Hypothalamus (tissue), 51 donors: ENCODE measurements at places on chromosomes 6 and 20.

GRCh38 chr6:97195117-97195516 is 87.9 kb downstream of the MMS22L start:
- no peak for DNase-seq

DNA sequence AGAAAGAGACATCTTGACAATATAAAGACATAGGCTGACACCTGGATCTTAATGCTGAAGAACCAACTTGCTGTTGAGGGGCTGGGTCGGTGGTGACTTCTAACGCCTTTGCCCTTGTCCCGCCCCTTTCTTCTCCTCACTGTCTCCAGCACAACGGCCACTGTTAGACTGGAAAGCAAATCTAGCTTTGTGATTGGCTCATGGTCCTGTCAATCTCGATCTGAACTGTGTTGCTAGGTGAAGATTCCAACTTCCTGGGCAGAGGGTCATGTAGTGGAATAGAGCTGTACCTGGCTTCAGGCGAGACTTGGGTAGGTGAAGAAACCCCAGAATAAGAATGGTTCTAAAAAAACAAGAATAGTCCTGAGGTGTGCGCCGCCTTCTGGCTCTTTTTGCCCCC is at the start of gene PGK2:
Gene PGK2, minus strand, starts transcription at position 110 of the 400 bp plus-strand sequence. Its CDS starts 98 bp downstream, at position 12.
- DNase-seq: no peak

- no peak for DNase-seq
Measured at GRCh38 chr6:32371229-32371628, 474 bp downstream of the TSBP1 start.

GRCh38 chr20:64226686-64227580 is 28.6 kb upstream of the PCMTD2 start:
- DNase-seq: no peak

DNA sequence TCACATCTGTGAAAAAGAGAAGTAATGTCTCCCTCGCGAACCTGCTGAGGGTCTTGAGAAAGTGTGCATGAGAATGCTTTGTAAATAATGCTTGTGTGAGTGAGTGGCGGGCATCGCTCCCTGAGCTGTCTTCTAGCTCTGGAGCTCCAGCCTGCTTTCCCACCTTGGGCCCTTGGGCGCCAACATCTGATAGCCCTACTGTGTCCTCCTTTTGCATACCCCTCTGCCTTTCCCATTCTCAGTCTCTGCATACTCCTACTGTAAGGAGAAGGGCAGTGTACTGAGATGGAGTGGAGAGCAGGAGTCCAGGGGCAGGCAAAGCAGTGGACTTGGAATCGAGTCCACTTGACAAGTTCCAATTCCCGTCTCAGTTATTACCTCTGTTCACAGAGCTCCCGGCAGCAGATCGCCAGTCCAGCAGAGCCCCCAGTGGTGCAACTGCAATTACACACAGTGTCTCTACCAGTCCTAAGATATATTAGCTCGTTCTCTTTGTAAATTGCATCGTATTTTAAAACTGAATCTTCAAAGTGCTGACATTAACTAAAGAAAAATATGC is 847 bp upstream of the NCR2 start:
- no peak for DNase-seq

DNA sequence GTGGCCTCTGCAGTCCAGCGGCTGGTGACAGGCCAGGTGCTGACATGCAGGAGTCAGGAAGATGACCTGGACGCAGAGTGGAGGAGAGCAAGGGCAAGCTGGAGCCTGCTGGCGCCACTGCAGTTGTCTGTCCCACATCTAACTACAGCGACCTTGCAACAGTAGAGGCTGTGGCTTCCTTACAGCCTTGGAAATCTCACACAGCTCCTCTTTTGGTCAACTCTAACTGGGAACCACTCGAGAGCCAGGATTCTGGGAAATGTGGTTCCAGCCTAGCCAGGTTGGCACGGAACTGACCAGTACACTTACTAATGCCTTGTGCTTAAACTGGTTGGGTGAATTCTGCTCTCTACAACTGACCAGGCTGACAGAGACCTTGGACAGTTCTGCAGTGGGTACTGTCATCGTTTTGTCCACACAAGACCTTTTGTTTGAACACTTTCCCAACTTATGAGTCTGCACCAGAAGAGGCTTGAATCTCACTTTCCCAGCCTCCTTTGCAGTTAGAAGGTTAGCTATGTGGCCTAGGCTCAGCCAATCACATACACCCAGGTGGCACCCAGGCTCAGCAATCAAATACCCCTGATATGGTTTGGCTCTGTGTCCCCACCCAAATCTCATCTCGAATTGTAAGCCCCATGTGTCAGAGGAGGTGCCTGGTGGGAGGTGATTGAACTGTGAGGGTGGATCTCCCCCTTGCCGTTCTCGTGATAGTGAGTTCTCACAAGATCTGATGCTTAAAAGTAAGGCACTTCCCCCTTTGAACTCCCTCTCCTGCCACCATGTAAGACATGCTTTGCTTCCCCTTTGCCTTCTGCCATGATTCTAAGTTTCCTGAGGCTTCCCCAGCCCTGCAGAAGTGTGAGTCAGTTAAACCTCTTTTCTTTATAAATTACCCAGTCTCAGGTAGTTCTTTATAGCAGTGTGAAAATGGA is 153.5 kb downstream of the ZMYND8 start:
- DNase-seq: no peak

DNA sequence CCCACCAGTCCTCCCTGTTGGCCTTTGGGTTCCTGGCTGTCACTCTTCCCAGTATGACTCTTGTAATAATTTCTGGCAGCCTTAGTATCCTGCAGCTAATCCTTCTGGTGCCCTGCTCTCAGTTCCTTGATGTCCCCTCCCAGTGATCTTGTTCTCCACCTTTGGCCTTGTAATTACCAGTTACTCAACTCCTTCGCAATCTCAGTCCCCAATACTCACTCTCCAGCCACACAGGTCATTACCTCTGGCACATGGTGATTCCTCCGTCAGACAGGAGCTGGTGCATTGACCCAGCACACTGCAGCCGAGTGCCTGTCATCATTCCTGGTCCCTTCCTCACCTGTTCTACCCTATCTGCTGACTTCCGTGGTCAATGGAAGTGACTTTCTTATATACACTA is 101.4 kb downstream of the FAM120B start:
- no peak for DNase-seq

DNA sequence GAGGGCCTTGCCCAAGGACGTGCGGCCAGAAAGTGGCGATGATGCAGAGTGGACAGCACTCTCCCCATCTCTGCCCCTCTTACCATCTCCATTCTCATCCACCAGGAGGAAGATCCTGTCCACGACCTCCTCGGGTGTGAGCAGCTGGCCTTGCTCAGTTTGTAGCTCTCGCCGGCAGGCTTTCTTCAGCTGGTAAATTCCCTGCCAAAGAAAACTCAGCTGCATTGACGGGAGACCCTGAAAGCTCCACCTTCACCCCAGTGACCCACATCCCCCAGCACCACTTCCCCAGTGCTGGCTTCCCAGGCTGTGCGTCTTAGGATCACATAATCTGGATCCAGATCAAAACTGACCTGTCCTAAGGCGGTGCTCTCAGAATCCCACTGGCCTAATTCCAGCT is 9.2 kb downstream of the GUCA1B start:
- DNase-seq: no peak

DNA sequence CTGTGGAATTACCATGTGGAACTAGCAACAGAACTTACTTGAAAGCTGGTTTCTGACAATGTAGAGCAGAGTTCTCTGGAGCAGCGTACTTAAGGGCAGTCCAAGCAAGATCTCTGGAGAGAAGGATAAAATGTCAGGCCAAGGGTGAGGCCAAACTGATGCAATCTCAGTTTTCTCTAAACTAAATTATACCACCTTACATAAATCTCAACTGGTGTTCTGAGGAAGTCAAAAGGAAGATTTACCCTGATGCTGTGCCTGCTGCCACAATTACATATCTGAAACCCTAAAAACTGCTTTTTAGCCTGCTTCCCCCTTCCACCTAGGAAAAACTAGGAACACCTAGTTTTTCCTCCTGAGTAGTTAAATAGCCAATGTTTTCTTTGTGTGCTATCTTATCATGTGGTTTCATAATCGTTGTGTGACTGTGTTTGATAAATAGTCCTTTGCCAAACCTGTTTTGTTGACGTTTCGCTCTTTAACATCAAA is 28.1 kb downstream of the NCOA7 start:
- no peak for DNase-seq
